ENCODE measurements at places on chromosomes 1 and 21.

- DNase-seq = no peak
These were observed 18.3 kb downstream of the SPATA21 start for GRCh38 chr1:16418823-16419425.

DNA sequence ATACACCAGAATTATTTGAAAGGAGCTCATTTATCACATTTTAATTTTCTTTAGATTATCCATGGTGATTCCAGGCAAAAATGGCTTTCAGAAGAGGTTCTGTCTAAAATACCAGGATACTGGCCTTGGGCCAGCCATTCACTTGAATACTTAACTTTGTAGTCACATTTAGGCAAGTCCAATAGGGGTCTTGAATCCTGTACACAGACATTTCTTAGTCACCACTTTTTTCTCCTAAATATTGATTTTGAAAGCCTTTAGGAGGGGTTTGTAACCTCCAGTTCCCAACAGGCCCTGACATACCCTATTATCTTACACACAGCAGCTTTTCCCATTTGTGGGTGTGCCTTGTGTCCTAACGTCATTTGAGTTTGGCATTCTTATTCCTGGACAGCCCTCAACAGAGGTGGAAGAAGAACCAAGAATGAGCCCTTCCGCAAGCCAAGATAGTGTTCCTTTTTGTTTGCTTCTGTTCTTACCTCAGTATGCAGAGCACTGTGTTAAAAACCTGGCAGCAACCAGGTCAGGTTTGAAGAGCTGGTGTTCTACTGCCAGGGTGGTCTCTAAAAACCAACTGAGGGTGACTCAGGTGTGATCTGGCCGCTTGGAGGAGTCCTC is 19.5 kb downstream of the MAP3K7CL start:
- DNase-seq = no peak

- peak; percentile 86 for DNase-seq
These were observed 712 bp upstream of the LAMB3 start for GRCh38 chr1:209652873-209653401.

- DNase-seq = no peak
These were observed 9.2 kb upstream of the TTC4 start for GRCh38 chr1:54706419-54706818.

GRCh38 chr1:18182398-18183160 is 75.0 kb downstream of the IGSF21 start:
- no peak for DNase-seq

DNA sequence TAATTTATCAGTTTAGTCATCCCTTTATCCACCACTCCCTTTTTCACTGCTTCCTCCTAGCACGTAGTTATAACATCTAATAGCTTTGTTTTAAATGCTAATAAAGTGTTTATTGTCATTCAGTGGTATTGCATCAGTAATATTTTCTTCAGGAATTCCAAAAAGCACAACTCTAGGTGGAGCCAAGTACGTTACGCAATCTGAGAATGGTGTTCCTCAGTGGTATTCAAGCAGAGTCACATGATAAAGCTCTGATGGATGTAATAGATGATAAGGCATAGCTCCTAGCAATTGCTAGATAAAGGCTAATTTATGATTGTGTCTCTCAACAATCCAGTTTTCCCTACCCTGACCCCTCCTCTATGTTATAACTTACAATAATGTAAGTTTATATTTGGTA is 494.6 kb upstream of the ADGRL4 start:
- no peak for DNase-seq

- DNase-seq = no peak
These were observed 20.0 kb upstream of the MAPKAPK2 start for GRCh38 chr1:206664740-206665139.

- DNase-seq = no peak
These were observed 15.1 kb downstream of the THEMIS2 start for GRCh38 chr1:27887215-27888021.

- no peak for DNase-seq
These were observed 11.3 kb downstream of the GNPAT start for GRCh38 chr1:231252336-231252735.

GRCh38 chr1:5830771-5831599 is 161.2 kb downstream of the NPHP4 start:
- no peak for DNase-seq

DNA sequence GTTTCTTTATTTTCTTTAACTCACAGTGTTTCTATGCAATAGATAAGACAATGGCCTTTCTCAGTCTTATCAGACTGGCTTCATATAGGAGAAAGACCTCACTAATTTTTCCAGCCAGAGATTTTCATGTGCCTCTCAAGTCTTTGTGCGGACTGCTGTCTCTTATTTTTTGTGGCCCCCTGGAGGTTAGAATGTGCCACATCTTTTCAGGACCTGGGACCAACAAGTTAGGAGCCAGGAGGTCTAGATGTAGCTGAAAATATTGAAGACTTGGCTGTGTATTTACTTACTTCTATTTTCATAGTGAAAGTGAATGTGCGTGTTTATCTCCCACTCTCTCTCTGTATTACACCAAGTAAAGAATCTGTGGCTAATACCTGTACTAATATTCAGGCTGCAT is 42.1 kb upstream of the CFHR3 start:
- DNase-seq = no peak

DNA sequence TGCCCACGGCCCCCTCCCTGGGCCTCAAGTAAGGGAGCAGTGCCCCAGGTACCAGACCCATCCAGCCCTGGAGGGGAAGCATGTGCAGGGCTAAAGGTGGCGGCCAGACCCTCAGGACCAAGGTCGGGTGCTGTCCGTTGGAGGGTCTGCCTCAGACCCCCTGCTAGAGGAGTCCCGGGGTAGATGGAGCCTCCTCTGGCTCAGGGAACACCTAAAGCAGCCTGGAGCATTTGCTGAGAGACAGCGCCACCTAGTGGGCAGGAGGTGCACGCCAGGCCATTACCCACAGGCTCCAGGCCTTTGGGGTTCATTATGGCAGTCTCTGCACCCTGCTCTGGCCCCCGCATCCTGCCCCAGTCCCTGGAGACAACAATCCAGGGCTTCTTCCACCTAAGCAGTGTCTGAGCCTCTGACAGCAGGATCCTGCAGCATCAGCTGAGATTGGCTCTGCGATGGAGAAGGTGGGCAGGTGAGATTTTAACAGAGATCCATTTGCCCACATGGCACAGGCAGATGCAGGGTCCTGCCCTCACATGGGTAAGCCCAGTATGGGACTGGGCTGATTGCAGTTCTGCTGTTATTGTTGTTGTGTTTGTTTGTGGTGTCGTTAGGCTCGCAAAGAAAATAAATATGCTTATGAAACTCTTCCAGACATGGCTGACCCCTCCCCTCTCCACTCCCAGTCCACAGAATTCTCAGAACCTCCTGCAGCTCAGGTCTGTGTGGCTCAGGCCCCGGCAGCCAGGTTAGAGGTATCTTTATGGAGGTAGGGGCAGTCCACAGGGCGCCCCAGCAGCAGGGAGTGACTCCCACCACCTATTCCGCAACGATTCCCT is 42.4 kb downstream of the CTNNBIP1 start:
- DNase-seq = peak; percentile 69

- DNase-seq = no peak
These were observed 141.4 kb downstream of the SYF2 start for GRCh38 chr1:25090707-25091422.

- DNase-seq = no peak
These were observed 577.5 kb downstream of the USP25 start for GRCh38 chr21:16307256-16307655.

DNA sequence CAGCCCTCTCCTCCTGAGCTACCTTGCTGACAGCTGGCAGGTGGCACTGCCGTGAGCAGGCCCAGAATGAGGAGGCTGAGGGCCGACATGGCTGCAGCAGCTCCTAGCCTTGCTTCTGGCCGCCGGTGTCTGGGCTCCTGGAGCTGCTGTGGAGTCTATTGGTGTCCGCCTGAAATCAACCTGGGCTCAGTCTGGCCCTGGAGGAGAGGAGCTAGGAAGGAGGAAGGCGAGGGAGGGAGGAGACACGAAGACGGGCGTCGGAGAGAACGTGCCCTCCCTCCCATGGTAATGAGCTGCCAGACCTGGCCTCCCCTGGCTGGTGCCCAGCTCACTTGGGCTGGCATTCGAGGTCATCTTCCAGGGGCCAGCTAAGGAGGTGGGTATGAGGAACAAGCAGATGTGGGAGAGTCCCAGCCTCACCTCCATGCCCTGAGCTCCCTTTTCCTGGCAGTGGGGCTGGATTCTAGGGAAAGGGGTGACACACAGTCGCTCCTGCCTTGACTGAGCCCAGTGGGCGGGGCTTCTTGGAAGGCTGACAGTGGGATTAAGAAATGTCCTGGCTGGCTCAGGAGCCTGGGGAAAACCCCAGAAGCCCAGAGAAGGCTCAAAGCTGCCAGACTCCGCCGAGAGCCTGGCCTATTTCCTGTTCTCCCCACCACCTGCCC is at the start of gene PDZK1IP1:
Gene PDZK1IP1, minus strand, starts transcription at position 193 of the 665 bp plus-strand sequence. Its CDS starts 104 bp downstream, at position 89.
- DNase-seq = no peak

GRCh38 chr1:39427374-39427773 is 64.1 kb upstream of the BMP8A start:
- DNase-seq = no peak

- no peak for DNase-seq
These were observed 625 bp upstream of the DARS2 start for GRCh38 chr1:173823781-173824314.

GRCh38 chr21:42319376-42319775 is 4.2 kb upstream of the TFF3 start:
- DNase-seq = no peak

- DNase-seq = no peak
These were observed 27.7 kb downstream of the RRAGC start for GRCh38 chr1:38831731-38832369.

GRCh38 chr1:224387302-224387912 is 30.7 kb downstream of the CNIH4 start:
- no peak for DNase-seq

GRCh38 chr1:219858980-219859379 is 69.4 kb downstream of the SLC30A10 start:
- no peak for DNase-seq

GRCh38 chr1:18999359-18999758 is 42.9 kb upstream of the IFFO2 start:
- DNase-seq = no peak

- no peak for DNase-seq
These were observed 1052.8 kb downstream of the BRINP3 start for GRCh38 chr1:189424746-189425331.

DNA sequence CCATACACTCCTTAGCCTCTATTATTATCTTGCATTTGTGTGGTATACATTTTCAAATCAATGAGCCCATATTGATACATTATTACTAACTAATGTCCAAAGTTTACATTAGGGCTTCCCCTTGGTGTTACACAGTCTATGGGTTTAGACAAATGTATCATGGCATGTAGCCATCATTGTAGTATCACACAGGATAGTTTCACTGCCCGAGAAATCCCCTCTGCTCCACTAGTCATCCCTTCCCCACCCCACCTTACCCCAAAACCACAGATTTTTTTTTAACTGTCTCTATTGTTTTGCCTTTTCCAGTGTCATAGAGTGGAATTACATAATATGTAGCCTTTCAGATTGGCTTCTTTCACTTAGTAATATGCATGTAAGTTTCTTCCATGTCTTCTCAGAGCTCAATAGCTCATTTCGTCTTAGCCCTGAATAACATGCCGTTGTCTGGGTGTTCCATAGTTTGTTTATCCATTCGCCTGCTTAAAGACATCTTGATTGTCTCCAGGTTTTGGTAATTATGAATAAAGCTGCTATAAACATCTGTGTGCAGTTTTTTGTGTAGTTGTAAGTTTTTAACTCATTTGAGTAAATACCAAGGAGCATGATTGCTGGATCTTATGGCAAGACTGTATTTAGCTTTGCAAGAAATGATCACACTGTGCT is 86.4 kb upstream of the LYST start:
- no peak for DNase-seq

Data from hypothalamus (tissue), 51 donors.